Stimulated activated CD4-positive, alpha-beta T cell treated with anti-CD3 and anti-CD28 coated beads, TNF-alpha, amount 100 ng/mL, for 1 hour (primary cell): ENCODE measurements at places on chromosomes 6 and 20.

- DNase-seq, result no peak
Measured at GRCh38 chr6:145819994-145820393, 5.4 kb upstream of the FBXO30 start.

DNA sequence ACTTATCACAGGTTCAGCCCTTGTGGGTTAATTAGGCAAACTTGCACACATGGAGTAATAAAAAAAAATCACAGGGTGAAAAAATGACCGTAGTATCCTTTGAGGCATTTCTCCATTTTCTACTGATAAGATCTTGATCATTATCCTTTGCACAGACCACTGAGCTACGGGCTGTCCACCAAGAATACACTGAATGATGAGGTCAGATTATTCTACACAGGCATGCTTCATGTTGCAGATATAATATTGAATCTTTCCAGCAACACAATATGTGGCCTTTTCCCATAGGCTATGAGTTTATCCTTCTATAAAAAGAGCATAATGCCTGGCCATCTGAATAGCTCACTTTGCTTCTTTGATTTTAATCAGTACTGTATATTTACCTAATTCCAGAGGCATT lies 168.9 kb downstream of the FRK start:
- DNase-seq, result no peak

DNA sequence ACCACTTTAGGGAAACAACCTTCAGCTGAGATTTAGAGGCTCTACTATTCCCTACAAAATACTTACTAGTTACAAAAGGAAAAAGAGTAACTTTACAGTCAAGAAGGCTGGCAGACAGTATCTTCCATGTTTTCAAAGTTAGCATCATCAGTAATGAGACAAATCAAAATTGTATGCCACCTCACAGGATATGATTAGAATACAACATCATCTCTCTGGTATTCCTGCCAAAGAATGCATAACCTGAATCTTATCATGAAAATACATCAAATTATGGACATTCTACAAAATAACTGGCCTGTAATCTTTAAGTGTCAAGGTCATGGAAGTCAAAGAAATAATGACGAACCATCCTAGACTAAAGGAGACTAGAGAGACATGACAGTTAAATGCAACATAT lies 38.4 kb downstream of the CDK5RAP1 start:
- DNase-seq, result no peak

DNA sequence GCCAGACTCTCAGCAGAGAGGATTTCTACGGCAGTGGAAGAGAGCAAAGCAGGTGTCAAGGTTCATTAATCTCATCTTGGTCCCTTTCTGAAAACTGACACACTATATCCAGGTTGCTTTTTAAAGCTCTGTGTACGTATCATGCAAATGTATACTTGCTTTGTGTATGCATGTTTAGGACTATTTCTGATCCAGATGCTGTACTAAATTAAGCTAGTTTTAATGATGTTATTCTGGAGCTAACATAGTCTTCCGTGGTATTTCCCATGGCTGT lies 59.2 kb upstream of the SNX9 start:
- no peak for DNase-seq

DNA sequence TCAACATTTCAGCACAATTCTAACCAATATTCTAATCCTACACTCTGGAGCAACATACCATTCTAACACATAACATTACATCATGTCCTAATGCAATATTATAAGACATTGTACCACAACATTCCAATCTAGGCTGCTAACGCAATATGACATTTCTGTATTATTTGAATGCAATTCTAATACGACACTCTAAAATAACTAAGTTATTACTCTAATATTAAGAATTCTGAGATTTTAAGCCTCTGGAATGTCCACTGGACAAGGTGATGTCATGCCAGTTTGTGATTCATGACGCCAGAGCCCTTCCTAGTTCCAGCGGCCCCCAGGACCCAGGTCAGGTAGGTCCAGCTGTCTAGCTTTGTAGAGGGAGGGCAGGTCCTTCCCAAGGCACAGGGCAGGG lies 69.7 kb upstream of the SIRPA start:
- no peak for DNase-seq

DNA sequence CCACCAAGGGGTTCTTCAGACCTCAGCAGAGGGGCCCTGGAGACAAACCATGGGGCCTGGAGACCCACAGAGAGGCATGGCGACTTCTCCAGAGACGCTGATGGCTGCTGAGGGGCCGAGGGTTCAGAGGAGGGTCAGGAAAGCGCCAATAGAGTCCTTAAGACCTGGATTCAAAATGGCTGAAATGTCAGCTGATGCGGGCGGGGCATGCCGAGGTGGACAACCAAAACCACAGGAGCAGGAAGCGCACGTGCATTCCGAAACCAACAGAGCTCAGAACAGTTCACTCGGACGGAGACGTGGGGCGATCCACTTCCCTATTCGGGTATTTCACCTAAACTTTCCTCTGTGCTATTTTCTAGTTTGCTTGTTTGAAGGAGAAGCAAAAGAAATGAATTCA lies 99.9 kb upstream of the RIN2 start:
- no peak for DNase-seq

- DNase-seq, result no peak
Measured at GRCh38 chr6:72955666-72956065, 269.6 kb downstream of the KHDC1L start.

DNA sequence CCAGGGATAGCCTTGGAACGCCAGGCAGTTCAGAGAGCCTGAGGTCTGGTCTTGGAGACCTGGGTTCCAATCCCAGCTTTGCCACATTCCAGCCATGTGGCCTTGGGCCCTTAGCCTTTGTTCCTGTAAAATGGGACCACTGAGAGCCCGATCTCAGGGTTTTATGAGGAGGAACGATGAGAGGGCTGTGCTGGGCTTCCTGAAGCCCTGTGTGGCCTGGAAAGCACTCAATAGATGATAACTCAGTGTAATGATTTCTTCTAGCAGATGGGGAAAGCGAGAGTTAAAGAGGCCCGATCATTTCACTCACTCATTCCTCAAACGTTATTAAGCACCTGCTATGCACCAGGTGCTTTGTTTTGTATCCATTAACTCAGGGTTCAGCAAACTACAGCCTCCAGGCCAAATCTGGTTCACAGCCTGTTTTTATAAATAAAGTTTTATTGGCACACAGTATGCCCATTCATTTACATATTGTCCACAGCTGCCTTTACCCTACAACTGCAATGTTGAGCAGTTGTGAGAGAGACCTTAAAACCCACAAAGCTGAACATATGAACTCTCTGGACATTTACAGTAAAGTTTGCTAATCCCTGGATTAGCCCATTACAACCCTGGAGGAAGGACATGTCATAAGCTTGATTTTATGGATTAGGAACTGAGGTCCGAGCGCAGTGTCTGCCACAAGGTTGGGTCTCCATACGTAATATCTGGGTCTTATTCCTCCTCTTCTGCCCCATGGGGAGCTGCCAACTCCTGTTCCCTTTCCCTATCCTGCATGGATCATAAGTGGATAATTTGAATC lies 90.4 kb downstream of the CEBPB start:
- DNase-seq, result no peak

- no peak for DNase-seq
Measured at GRCh38 chr6:48229841-48230240, 118.8 kb upstream of the PTCHD4 start.

DNA sequence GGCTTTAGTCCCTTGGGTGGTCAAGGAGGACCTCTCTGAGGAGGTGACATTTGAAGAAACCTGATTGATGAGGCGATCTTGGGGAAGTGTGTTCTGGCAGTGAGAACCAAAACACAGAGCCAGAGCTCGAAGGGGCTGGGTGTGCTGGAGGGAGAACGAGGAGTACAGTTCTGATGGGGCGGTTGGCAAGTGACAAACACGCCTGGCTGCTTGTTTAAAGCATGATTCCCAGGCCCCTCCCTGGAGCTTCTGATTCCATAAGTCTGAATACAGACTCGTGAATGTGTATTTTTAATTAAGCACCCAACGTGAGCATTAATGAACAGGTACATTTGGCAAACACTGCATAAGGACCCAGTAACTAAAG lies 886 bp upstream of the NFATC2 start:
- DNase-seq, result no peak

DNA sequence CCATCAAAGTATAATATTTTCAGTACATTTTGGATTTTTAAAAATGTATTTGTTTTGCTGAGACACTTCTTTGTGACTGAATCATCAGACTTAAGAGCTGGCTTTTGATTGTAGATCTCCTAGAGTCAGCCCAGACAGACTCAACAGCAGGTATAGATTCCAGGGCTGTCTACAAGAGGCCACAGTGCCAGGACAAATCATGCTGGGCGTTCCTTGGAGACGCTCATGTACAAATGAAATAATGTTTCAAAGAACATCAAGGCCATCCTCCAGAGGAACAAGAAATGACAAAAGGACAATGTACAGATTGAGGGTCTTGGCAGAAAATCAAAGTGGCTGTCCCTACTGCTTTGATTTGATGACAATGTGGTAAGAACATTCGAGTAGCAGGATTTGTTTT lies 369.3 kb downstream of the GRIK2 start:
- no peak for DNase-seq

GRCh38 chr6:163146036-163146435 lies 268.5 kb upstream of the QKI start:
- no peak for DNase-seq

GRCh38 chr20:36017048-36017951 lies 48.9 kb downstream of the CNBD2 start:
- no peak for DNase-seq

GRCh38 chr6:89750338-89750737 lies 69.3 kb downstream of the MDN1 start:
- DNase-seq, result no peak

DNA sequence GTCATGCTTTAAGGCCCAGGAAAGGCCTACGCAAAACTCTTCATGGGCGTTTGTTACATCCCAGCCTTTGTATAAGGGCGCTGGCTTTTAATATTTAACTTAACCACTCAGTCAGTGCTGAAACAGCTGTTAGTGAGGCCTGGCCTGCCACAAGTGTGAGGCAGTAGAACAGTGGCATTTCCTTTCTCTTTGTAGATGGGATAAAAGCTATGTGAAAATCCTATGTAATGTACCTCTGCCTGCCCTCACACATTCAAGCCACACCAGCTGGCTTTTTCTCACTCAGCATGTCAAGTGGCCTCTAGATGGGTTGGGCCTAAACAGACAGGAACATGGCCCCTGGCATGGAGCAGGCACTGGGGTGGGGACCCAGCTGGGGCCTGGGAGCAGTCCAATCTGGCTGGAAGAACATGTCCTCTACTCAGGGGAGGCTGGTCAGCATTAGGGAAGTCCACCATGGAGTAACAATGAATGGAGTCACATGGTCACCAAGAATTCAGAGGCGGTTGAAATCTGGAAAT lies 20.7 kb downstream of the CGA start:
- DNase-seq, result no peak
